ENCODE measurements at places on chromosomes 6 and 20.

DNA sequence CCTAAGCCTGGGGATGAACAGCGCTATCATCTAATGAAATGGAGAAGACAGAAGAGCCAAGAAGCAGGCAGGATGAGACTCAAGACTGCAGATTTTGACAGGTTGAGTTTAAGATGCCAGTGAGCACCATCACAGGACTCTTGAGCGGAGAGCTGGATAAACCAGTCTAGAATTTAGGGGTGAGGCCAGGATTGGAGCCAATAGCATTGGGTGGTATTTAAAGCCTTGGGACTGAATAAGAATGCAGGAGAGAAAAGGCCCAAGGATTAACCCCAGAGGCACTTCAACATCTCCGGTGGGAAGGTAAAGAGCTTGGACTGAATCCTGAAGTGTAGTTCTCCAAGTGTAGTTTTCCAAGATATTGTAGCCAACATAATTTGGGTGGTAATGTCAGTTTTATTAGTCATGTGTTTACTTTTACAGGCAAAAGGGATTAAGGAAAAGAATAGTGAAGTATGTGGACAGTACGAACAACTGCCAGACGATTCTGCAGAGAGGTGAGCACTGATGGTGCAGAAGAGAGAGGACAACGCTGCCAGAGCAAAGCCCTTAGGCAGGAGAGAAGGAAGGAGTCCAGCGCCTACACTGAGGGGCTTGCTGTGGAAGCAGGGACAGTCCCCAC, 85.2 kb downstream of the DTNBP1 start:
- no peak for DNase-seq

GRCh38 chr6:101296169-101296960, 97.1 kb upstream of the GRIK2 start:
- no peak for DNase-seq

GRCh38 chr6:142011156-142011555, 121.6 kb upstream of the GJE1 start:
- DNase-seq = no peak

DNA sequence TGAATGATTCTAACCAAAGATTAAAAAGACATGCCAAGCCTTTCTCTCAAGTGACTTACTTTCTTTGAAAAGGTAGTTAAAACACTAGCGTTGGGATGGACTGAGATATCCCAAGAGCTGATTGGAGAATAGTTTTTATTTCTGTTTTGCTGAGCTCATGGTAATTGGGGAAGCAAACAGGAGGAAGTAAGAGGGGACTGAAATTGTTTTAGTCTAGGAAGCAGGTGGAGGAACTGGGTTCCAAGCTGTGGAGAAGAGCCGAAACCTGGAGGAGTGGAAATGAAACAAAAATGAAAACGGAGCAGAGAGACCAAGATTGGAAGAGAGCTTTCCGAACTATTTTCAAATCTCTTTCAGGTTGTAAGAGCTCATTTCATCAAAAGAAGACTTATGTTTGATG, 59.9 kb upstream of the TENT5A start:
- no peak for DNase-seq

GRCh38 chr20:55974491-55975202, 30.7 kb downstream of the CBLN4 start:
- no peak for DNase-seq
